Lower lobe of right lung (tissue), 2 donors: ENCODE measurements at places on chromosomes 12 and 14.

DNA sequence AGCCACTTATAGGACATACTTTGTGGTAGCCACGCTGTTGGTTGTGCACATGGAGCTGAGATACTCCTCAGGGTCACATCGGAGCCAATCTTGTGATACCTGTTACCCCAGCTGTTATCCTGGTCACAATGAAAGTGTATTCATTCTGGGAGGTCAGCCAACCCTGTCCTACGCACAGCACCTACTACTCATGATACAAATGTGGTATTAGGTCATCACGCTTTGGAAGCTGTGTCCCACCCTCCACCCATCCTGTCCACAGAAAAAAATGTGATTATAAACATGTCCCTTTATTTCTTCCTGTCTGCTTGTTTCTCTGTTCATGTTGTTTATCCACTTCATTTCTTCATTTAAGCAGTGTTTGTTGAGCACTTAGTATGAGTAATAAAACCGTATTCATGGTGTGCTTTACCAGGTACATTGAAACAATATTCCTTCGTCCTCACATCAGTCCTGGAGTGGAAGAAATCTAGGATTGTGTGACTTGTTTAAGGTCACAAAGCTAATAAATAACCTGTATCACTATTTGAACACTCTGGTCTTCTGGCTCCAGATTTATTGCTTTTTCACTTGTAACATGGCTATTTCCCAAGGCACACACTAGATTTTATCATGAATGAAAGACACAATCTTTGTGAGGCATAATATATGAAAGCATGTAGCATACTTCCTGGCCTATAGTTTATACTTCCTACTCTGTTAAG lies 73.1 kb downstream of the DERA start:
- DNase-seq = no peak

- DNase-seq = no peak
Measured at GRCh38 chr12:128456922-128457321, 190.0 kb downstream of the TMEM132C start.

DNA sequence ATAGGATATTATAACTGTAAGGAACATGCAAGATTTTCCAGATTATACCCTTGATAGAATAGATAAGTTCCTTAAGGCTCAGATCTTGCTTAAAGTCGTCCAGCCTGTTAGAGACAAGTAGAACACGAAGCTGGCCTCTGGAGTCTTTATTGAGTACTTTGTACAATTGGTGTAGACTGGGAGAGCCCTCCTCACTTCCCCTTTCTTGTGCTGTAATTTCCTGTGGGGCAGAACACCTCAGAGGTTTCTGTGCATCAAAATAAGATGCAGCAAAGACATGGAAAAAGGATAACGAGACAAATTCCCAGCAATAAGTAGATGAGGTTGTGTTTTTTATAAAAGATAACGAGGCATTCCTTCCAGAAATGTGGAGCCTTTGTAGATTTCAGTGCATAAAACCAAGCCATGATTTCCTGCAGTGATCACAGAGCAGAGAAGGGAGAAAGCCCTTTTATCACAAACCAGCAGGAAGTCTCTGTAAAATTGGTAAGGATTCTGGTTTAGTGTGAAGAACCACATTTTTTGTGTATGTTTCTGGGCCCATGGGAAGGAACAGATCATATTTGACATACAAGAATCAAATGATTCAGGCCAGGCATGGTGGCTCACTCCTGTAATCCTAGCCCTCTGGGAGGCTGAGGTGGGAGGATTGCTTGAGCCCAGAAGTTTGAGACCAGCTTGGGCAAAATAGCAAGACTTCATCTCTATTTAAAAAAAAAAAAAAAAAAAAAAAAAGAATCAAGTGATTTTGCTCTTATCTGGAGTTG lies 18.0 kb downstream of the GPRC5A start:
- no peak for DNase-seq

DNA sequence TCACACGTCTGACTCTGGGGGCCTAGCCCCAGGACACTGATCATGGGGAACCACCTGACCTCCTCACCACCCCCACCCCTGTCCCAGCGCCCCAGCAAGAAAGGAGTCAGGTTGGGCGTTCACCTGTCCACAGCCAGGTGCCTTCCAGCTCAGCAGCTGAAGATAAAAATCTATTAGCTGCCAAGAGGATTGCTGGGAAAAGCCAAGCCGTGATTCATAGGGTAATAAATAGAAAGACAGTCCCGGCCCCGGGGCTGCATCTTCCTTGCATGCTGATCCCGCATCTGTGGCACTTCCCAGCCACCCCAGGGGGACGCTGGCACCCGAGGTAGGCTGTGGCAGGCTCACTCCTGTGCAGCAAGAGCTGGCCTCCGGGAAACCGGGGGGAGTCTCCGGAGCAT lies 70.2 kb upstream of the NCOR2 start:
- no peak for DNase-seq
